ENCODE measurements at places on chromosomes 11 and 22.
A peak's percentile ranks its signal among the peaks of the same experiment; 100 is the strongest.

DNA sequence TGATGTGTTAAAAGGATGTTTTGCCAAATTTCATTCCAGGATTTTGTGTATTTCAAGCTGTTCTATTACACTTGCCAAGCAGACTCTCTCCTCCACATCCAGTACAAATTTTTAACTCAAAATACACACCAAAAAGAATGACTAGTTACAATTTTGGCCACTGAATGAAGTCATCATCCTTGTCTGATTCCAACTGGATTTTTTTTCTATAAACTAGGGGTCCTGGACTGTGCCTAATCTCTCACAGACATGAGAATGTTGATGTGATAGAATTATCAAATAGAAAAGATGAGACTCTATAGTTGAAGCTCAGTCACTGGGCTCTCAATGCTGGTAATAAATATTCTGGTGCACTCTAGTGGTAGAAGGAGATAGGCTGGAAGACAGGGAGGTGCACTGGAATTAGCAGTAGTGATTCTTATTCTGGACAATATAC lies 85.8 kb downstream of the FANCF start:
- peak; percentile 30 for DNase-seq

- DNase-seq, result peak; percentile 1
Measured at GRCh38 chr22:23777776-23778576, 5.3 kb downstream of the MMP11 start.

DNA sequence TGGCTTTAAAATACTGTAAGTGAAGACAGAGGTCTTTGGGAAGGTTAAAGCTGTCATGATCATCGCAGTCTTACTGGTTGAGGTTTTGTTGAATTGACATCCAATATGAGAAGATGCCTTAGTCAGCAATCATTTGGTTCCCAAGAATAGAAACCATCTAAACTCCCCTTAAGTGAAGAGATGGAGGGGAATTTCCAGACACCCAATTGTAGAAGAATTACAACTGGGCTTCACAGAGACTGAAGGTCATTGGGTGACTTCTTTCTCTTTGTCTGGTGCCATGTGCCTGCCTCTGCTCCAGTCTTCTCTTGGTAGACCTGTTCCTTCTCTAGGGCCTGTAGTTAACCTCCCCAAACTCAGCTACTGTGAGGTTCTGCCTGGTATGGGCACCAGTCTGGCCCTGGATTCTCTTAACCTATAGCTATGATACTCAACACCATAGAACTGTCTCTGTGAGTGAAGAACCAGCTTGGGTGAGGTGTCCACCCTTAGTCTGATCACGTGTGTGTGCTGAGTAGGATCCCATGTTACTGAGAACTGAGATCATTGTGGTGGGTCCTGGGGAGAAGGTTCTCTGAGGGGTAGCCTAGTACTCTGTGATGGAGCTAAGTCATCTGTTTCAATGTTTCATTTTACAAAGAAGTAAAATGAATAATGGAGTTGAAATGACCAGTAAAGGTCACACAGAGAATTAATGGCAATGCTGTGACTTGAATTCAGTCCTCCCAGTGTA lies 182.5 kb downstream of the CSNK2A3 start:
- DNase-seq, result no peak

DNA sequence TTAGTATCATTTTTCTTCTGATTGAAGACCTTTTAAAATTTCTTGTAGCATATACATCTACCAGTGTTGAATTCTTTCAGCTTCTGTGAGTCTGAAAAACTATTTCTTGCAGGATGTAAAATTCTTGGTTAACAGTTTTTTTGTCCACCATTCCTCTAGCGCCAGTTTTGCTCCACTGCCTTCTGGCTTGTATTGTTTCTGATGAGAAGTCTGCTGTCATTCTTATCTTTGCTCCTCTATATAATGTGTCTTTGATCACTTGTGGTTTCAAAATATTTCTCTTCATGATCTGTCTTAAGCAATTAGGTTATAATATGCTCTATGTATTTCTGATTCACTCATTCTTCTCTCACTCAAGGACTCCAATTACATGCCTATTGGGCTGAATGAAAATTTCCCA lies 152.3 kb downstream of the INSC start:
- DNase-seq, result no peak

- DNase-seq, result no peak
Measured at GRCh38 chr11:114384487-114384886, 15.8 kb downstream of the C11orf71 start.

GRCh38 chr11:131819865-131820264 lies 449.4 kb downstream of the NTM start:
- no peak for DNase-seq

GRCh38 chr22:19566279-19567156 lies 42.3 kb upstream of the CLDN5 start:
- DNase-seq, result no peak

DNA sequence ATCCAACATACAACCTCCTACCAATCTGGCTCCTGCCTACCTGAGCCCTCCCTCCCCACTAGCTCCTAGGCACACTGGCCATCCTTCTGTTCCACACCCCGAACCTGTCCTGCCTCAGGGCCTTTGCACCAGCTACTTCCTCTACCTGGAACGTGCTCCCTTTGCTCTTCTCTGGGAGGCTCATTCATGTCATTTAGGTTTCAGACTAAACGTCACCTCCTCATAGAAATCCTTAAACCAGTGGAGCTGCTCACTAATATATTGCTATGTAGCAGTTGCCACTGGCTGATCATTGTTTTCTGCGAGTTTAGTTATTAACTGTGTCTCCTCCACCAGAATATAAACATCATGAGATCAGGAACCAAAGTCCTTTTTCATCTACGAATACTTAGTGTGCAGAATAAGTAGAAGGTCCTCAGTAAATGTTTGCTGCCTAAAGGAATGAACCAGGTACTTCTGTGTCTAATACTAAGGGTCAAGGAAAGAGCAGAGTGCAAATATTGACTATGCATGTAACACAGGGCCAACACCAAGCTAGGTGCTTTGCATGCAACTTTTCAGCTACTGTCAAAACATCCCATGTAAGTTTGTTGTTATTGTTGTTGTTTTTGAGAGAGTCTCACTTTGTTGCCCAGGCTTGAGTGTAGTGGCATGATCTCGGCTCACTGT lies 277.6 kb upstream of the SYN3 start:
- no peak for DNase-seq

DNA sequence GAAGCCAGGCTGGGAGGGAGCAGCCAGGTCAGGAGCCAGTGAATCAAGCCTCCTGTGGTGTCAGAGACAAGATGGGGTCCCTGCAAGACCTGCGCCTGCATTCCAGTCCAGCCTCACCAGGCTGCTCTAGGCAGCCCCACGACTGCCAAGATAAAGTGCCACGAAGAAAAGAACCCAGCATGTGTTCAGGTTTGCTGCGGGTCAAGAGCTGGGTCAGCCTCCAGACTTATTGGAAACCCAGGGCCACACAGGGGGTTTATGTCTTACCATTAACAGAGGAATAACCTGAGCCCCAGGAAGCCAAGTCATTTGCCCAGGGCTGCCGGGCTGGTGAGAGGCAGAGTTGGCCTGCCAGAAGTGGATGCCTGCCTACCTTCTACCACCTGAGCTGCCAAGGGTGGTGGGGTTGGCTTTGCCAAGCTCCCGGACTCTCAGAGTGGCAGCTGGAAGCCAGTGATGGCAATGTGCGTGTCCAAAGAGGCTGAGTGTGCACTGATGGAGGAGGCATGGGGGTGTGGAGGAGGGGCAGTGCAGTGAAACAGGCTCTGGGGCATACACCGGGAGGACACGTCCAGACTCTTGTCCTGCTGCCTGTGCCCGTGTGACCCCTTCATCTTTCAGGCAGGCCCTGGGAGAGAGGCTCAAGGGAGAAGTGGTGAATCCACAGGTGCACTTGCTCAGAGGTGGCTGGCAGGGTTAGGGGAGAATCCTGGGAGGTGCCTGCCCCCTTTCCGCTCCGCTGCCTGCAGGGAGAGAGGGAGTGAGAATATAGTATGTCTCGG lies 1.7 kb downstream of the RASD2 start:
- no peak for DNase-seq

DNA sequence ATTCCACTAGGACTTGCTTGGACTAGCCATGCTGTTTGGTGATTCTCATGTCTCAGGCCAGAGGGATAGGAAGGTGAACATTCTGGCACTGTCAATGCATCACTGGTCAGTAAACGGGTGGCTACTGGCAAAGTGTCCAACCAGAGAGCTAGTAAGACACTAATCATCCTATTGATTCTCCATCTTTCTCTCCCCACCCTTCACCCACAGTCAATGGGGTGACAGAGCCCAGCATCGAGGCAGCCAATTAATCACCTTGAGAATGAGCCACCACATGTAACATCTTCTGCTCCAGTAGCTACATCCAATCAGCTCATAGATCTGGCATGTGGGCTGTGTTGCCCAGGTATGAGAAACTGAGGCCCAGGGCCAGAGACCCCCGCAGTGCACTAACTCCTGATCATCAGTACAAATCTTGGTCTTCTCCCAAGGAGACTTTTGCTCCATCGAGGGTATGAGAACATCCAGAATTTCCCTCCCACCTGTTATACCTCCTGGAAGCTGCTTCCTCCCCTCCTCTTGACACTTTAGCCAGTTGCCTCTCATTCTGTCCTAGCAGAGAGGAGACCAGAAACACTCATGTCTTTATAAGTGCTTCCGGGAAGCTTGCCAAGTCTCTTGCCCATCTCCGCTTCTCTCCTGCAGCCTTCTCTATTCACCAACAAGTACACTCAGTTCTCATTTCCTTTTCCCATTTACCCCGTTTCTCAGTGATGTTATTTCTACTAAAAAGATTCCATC lies 17.0 kb downstream of the HTR3A start:
- peak; percentile 94 for DNase-seq

GRCh38 chr11:124762105-124762623 lies at the start of gene ESAM:
TSS of gene ESAM (minus strand) at chr11:124762290. CDS start at chr11:124762154, 136 bp downstream.
- peak; percentile 55 for DNase-seq

DNA sequence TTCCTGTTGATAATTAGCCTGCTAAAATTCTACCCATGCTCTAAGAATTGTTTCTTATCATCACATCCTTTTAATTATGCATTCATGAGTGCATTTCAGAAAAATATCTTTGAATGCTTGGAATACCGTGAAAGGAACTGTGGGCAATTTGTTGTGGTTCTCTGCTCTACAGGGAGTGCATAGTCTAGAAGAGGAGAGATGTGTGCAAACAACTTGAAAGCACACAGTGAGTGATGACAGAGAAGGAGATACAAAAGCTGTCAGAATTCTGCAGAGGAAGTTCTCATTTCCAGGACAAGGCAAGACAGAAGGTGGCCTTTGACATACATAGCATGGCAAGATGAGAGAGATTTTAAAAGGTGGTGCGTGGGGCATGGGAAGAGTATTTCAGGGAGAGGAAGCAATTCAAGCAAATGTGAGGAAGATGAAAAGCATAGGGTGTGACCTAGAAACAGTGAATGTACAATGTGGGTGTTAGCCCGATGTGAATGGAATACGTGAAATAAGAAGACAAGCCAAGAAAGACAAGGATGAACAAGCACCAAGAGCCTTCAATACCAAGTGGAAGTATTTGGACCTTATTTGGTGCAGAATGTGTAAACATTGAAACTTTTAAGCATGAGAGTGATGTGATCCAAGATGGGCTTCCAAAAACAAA lies 5.0 kb downstream of the MMP8 start:
- DNase-seq, result no peak

GRCh38 chr11:72696866-72697700 lies 22.9 kb upstream of the PDE2A start:
- no peak for DNase-seq

- DNase-seq, result no peak
Measured at GRCh38 chr11:59671471-59671870, 2.6 kb upstream of the PATL1 start.

DNA sequence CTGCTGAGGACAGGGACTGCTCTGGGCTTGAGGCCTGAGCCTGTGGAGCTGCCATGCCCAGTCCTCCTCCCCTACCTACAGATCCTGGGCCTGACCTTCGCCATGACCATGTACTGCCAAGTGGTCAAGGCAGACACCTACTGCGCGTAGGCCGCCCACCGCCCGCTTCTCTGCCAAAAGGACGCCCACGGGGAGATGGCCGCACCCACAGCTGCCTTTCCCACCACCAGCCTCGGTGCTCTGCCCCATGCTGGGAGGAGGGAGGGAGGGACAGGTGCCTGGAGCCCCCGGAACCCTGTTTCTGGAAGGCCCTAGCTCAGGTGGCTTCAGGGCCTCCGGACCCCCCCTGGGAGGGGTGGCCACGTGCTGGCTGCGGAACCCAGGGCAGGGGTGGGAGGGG lies 23.8 kb downstream of the TSPAN4 start:
- DNase-seq, result no peak

DNA sequence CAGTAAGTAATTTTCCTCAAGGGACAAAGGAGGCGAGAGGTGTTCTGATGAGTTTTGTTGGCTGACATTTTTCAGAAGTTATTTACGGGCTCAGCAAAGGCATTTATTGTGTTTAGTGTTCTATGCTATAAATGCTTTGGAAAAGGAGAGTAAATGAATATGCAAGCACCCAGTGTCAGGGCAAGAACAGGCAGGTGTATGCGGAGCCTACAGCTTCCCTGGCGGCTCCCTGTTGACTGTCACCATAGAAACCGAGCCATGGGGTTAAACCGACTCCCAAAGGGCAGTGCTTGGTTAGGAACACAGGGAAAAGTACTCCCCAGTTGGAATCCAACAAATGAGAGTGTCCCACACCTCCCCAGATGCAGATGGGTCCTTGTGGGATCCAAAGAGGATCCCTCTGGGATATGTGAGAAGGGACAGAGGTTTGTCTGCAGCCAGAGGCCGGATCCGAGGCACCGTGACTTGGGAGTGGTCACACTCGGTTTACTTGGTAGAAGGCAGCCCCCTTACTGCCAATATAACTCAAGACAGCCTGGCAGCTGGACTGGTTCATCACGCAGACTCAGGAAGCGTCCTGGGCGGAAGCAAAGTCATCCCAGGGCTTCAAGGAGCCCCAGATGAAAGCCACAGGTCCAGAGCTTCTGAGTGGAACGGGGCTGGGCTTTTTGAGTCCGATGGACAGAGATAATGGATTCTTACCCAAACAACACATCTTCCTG lies 329.7 kb downstream of the CTTN start:
- peak; percentile 76 for DNase-seq

GRCh38 chr22:36758792-36759271 lies 17.1 kb downstream of the IFT27 start:
- DNase-seq, result no peak

GRCh38 chr22:35601743-35602615 lies 15.2 kb downstream of the MB start:
- no peak for DNase-seq

DNA sequence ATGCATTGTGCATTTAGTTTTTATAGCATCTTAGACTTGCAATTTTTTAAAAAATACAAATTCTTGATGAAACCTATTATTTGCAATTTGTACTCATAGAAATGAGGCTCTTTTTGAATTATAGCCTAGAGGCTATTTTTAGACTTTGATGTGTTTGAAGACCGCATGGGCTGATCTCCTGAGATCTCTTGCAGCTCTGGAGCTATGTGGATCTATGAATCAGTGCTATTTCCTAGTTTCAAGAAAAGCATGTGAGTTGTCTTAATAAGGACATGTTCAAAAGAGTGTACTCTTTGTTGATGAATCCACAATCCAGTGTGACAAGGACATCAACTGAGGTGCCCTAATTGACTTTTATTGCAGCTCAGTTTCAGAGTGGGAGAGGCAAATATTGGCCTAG lies 620.5 kb downstream of the ETS1 start:
- no peak for DNase-seq

- no peak for DNase-seq
Measured at GRCh38 chr11:36241497-36241896, 47.7 kb downstream of the COMMD9 start.

- DNase-seq, result no peak
Measured at GRCh38 chr11:130124096-130124495, 35.5 kb upstream of the ST14 start.

GRCh38 chr22:33785283-33785968 lies 134.8 kb downstream of the LARGE1 start:
- peak; percentile 16 for DNase-seq

- no peak for DNase-seq
Measured at GRCh38 chr22:31233001-31233400, 20.9 kb downstream of the LIMK2 start.

- no peak for DNase-seq
Measured at GRCh38 chr11:69048031-69048693, 570 bp upstream of the TPCN2 start.
